ENCODE measurements at places on chromosomes 7 and 10.

DNA sequence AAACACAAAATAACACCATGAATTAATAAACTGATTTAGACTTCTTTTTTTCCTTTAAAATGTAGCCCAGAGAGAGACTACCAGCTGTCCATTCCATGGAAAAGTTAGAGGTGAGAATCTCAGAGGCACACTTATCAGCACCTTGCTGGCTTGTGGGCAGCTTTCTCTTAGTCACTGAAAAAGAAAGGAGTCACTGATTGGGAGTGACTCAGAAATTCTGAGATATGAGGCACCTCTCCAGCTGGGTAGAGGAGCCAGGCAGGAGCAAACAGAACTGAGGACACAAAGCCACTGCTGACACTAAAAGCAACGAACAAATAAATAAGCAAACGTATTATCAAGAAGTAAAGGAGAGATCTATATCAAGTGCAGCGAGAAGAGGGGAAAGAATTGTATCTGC lies 310.6 kb downstream of the PARD3 start:
- DNase-seq: peak; percentile 35

GRCh38 chr10:114031073-114031972 lies 12.3 kb upstream of the ADRB1 start:
- no peak for DNase-seq

GRCh38 chr7:38541440-38541839 lies 89.7 kb downstream of the AMPH start:
- no peak for DNase-seq

GRCh38 chr7:108448584-108449505 lies 7.4 kb downstream of the NRCAM start:
- DNase-seq: no peak

DNA sequence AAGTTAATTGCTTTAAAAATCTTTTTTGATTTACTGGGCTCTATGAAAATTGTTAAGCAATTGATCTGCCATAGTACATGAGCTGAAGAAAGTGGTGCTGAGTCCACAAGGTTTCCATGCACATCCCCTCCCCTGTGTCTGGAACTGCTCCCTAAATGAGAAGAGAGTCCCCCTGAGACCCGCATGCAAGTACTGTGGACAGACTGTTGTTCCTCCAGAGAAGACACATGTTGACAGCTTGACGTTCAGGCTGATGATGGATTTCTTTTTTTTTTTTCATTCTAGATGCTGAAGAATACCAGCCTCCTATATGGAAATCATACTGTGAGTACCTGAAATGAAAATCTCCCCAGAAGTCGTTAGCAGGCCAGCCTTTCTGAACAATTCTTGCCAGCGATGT lies 159.8 kb downstream of the CHN2 start:
- no peak for DNase-seq

GRCh38 chr10:35133586-35133985 lies 6.9 kb downstream of the CREM start:
- no peak for DNase-seq

GRCh38 chr10:3691482-3691881 lies 93.5 kb downstream of the KLF6 start:
- no peak for DNase-seq

DNA sequence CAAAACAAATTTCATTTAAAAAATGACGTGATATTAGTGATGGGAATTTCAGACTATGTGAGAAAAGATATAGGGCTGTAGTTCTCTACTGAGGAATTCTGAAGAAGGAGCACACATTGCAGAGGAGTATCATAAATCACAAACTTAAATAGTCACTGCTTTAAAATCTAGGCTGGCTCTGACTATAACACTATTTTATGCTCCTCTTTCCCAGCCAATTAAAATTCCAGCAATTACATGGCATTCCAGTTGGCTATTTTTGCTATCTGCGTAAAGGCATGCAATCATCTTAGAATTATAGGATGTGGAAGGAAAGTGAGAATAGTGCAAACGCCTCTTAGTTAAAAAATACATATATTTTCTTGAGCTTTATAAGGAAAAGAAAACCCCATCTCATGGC lies 123.1 kb downstream of the GNAI1 start:
- no peak for DNase-seq

GRCh38 chr7:100895956-100896731 lies 456 bp upstream of the ACHE start:
- DNase-seq: no peak

DNA sequence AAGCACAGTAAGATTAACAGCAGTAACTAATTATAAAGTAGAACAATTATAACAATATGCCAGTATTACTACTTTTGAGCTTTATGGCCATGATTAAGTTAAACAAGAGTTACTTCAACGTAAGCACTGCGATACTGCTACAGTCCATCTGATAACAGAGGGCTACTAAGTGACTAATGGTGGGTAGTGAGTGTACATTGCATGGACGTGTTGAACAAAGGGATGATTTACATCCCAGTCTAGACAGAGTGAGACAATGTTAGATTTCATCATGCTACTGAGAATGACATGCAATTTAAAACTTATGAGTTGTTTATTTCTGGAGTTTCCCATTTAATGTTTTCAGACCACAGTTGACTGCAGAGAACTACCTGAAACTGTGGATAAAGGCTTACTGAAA lies 45.6 kb downstream of the TPST1 start:
- DNase-seq: peak; percentile 27

GRCh38 chr10:90031776-90032175 lies 330.4 kb downstream of the KIF20B start:
- DNase-seq: no peak

DNA sequence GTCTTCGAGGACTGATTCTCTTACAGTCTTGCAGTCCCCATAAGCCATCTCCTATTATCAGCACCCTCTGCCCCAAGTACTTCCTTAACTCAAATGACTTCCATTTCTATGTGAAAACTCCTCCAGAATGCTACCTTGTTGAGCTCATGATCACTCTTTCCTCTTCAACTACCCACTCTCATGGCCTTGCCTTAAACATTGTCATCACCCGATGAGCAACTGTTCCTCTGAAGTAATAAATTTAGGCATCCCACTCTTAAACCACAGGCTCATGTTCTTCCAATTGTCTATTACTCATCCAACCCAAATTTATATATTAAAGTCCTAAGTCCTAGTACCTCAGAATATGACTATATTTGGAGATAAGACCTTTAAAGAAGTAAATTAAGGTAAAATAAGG lies 152.9 kb downstream of the C1GALT1 start:
- no peak for DNase-seq

DNA sequence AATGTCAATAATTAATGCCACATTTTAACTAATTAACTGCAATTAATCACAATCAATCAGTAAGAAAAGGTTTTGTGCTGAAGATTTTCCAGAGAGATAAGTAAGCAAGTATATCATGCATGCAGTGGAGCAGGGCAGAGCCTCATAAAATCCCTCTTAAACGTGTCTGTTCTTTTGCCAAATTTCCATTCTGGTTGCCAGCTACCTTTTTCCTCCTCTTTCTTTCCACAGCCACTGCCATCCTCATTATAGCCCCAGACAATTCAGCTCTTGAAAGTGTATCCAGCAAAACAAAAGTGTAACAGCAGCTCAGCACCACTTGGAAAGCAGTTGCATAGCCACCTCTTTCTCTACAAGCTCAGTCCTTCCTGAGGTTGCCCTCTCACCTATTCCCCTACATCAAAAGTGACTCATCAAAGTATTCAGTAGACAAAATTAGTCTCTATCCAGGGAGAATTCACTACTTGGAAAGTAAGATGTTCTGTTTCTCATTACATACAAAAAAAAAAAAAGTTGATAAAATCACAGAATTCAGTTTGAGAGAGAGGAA lies 26.9 kb upstream of the EPHB6 start:
- no peak for DNase-seq

- DNase-seq: no peak
Observed at GRCh38 chr10:28875549-28876081, 198.3 kb downstream of the BAMBI start.

DNA sequence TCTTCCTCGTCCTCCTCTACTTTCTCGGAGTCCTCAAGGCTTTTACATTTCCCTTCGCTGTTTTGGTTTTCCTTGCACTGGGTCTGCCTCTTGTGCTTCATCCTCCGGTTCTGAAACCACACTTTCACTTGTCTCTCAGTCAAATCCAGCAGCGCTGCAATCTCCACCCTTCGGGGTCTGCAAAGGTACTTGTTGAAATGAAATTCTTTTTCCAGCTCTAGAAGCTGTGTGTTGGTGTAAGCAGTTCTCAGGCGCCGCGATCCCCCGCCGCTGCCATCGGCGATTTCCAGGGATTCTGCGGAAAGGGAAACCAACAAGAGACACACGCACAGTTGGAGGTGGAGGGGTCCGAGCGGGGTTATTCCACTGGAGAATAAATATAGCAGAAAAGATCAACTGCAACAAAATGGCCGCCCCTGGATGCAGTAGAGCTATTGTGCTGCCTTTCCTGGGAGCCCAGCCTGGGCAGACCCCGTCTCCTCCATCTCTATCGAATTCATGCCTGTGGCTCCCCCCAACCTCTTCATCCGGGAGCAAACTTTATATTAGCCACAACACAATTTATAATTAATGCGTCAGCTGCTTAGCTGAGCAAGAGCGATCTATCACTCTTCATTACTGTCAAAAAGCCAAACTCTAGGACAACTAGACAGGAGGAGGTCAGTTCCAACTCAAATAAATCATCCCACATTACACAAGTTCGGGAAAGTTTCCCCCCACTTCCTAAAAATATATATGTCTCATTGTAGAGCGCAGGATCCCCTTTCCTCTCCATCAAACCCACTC lies 1.1 kb downstream of the HOXA2 start:
- no peak for DNase-seq

DNA sequence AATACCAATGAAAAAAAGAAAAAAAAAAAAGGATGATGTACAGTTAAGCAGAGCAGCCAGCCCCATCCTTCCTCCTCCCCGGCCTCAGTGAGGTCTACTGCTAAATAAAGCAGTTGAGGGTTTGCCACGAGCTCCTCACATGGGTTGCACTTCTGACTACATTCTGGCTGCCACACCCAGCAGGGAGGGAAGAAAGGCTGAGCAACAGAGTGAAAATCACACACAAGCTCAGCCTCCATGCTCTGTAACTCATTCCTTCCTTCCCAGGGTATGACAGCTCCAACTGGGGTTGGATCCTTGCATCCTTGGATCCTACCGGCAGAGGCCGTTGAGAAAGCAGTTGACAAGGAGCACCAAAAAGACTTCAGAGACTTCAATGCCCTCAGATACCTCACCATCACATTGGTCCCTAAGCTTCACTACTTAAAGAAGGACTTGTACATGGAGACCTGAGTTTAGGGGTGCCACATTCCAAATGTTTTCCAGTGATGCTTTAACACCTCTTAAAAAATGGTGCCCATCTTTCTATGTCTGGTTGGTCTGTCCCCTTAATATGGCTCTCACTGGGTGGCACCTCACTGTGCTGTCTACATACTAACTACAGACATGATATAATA lies 52.9 kb upstream of the PIK3CG start:
- DNase-seq: peak; percentile 62
